ENCODE measurements at places on chromosomes 1 and 21. TPM values are rescaled to one million over a fixed set of nuclear protein-coding genes. Genes with fewer than 3 reads are reported as not detected.

CRP gene
- total RNA-seq: not detected

PIK3CD gene
- 162 TPM for total RNA-seq

PTCH2 gene
- total RNA-seq: 1.8 TPM

FCGR3B gene
- total RNA-seq: not detected

PTAFR gene
- 0.46 TPM for total RNA-seq

FMO2 gene
- not detected for total RNA-seq

OR2AJ1 gene
- total RNA-seq: not detected

PCP4L1 gene
- total RNA-seq: 1.2 TPM

RGS5 gene
- total RNA-seq: 5.3 TPM

ZFP69 gene
- total RNA-seq: 4.0 TPM

TM2D1 gene
- 35.3 TPM for total RNA-seq

DEPDC1 gene
- 18.0 TPM for total RNA-seq

KRTAP12-2 gene
- not detected for total RNA-seq

CFH gene
- 0.19 TPM for total RNA-seq

LCE1E gene
- total RNA-seq: not detected

MATN1 gene
- 1.0 TPM for total RNA-seq

ARV1 gene
- 23.7 TPM for total RNA-seq

RGL1 gene
- 2.2 TPM for total RNA-seq

FRRS1 gene
- total RNA-seq: 2.1 TPM

PLA2G2A gene
- not detected for total RNA-seq

IGSF9 gene
- total RNA-seq: 0.12 TPM

GSTM1 gene
- 37.2 TPM for total RNA-seq

KCNA2 gene
- total RNA-seq: 0.46 TPM

LYPLAL1 gene
- total RNA-seq: 28.9 TPM

L1TD1 gene
- total RNA-seq: not detected

CHODL gene
- total RNA-seq: not detected

ACTA1 gene
- not detected for total RNA-seq

PLCH2 gene
- 13.9 TPM for total RNA-seq

HSD11B1 gene
- 3.1 TPM for total RNA-seq

ADGRL2 gene
- total RNA-seq: not detected

E2F2 gene
- 24.7 TPM for total RNA-seq

RNU11 gene
- total RNA-seq: not detected

LMO4 gene
- 28.9 TPM for total RNA-seq

OR2L2 gene
- total RNA-seq: 0.29 TPM

PPM1J gene
- 1.2 TPM for total RNA-seq

SPRR2B gene
- not detected for total RNA-seq

OR2T35 gene
- total RNA-seq: not detected

FCRL1 gene
- not detected for total RNA-seq

LAD1 gene
- total RNA-seq: not detected

TEKT2 gene
- 0.37 TPM for total RNA-seq

SHE gene
- total RNA-seq: 0.49 TPM

VANGL1 gene
- 3.8 TPM for total RNA-seq

ID3 gene
- total RNA-seq: 37.2 TPM

MYBPH gene
- not detected for total RNA-seq

AVPR1B gene
- not detected for total RNA-seq

CASQ2 gene
- not detected for total RNA-seq

PALMD gene
- total RNA-seq: not detected
